ENCODE measurements at places on chromosomes 2 and 18.

DNA sequence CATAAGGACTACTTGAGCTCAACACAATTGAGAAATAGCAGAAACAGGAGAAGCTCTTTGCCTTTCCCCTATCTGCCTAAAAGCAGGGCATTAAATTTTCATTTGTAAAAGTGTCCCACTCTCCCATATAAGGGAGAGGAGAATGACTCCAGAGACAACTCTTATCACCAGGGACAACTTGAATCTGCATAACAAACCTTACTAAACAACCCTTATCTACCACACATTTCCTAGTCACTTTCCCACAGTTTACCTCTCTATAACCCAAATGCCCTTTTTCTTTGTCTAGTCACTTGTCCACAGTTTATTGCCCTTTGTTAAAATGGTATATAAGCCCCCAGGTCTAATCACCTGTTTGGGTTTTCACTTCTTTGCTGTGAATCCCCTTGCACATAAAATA, 37.5 kb upstream of the PPM1B start:
- DNase-seq, result no peak

- no peak for DNase-seq
Measured at GRCh38 chr2:23635442-23636340, 250.7 kb downstream of the KLHL29 start.

- no peak for DNase-seq
Measured at GRCh38 chr18:46338205-46338604, 234.0 kb downstream of the HAUS1 start.

- no peak for DNase-seq
Measured at GRCh38 chr18:46336278-46337111, 232.3 kb downstream of the HAUS1 start.

- no peak for DNase-seq
Measured at GRCh38 chr2:47274054-47274782, 119.1 kb upstream of the STPG4 start.

DNA sequence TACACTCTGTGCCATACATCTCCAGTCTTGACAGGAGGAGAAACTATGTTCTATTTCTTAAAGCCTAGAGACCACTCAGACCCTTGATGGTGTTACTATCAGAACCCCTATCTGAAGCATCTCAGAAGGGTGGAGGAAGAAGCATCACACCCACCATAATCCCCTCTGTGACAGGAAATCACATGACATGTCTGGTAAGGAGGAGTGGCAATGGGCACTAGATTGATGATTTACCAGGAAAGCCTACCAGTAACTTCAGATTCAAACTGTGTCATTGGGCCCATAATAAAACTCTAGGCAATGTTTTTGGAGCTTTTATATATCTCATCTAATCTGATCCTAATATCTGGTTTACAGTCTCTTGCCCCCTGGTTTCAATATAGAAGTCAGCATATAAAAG, 37.1 kb upstream of the C2orf66 start:
- no peak for DNase-seq

- DNase-seq, result no peak
Measured at GRCh38 chr2:55581874-55582547, 35.4 kb downstream of the PPP4R3B start.

GRCh38 chr2:45329045-45329677, 281.9 kb downstream of the SRBD1 start:
- DNase-seq, result no peak

DNA sequence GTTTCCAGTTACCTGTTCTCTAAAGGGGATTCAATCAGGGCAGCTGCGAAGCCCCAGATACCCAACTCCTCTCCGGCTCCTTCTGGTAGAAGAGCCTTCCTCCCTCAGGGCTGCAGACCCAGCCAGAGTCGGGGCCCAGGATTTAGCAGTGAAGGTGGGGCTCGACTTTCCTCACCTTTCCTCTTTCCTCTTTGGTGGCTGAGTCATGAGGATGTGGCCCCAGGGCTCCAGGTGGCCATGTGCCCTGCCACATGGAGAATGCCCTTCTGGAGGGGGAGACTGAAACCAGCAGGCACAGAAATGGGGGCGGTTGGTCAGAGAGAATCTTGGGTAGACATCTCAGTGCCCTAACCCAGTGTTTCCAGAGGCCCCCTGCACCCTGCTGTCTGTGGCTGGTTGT, 402.6 kb downstream of the NBAS start:
- no peak for DNase-seq

DNA sequence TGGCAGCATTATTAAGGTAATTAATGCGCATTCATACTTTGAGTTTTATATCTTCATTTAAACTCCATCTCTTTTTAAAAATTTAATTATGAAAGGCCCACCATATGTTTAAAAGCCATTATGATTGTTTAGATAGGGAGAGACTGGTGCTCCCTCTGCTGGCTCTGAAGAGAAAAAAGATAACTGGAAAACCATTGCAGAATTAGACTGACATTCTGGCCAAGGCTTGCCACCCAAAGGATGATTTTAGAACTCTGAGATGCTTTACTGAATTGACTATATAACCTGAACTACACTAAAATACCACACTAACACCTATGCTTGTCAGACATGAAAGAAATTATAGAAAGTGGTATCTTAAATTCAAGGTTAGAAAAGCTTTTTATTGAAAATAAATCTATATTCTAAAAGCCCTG, 127.6 kb upstream of the SPOPL start:
- DNase-seq, result no peak

DNA sequence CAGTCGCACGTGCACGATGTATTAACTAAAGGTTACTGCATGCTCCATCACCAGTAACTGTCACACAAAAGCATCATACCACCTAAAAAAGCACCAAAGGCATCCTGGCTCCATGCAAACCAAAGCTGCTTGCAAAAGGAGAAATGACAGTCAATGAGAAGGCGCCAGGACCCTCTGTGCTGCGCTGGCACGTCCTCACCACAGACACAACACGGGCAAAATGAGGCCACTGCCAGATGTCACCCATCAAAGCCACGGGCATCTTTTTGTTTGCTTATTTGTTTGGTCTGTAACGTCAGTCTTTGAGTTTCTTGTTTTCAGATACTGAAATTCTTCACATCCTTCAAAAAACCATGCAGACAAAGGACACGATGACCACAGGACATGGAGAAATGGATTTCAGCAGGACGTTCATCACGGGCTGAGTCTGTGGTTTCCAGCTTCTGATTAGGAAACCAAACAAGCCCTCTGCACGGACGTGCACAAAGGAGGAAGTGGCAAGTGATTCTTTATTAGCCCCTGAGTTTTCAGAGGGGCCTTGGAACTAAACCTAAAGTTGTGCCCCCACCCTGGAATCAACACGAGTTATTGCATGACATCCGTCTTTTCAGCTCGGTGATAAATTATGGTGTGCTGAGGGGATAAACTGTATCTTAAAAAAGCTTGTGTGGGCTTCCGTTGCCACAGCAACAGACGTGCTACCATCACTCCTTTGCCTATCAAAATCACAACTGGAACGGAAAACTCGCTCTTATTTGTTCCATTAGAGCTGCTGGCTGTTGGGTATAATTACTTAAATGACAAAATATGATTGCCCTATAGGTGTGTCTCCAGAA, 181.8 kb downstream of the EIPR1 start:
- DNase-seq, result no peak

DNA sequence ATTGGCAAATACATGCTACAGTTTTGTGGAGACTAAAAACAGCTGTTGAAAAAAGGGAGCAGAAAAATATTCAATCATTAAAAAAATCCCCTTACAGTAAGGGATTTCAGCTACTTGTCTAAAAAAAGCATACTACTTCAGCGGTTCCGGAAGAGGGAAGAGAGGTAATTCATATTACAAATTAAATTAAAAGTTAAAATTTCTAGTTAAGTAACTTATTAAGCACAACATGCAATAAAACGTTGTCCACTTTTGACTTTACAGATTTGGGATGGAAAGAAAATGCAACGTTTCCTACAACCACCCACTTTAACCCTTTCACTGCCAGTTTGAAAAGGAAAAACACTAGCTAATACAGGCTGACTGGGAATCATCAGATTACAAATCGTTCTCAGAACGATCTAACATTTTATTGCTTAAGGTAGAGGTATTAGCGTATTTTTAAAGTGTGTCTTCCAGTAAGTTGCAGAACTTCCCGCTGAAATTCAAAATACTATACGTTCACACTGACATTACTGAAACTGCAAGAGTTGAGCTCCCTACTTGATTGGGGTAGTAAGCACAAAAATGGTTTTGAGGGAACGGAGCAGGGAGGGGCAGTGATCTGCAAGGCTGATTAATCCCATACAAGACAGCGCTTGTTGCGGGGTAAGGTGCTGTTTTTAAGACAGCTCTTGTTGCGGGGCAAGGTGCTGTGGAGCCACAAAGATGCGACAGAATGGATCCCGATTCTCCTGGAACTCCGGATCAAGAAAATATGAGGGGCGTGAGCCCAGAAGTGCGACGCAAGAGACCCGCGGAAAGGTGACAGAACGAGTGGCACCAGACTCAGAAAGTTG, 743 bp downstream of the HADHA start:
- DNase-seq, result no peak

GRCh38 chr2:170782673-170783072, 12.5 kb downstream of the ERICH2 start:
- DNase-seq, result no peak

DNA sequence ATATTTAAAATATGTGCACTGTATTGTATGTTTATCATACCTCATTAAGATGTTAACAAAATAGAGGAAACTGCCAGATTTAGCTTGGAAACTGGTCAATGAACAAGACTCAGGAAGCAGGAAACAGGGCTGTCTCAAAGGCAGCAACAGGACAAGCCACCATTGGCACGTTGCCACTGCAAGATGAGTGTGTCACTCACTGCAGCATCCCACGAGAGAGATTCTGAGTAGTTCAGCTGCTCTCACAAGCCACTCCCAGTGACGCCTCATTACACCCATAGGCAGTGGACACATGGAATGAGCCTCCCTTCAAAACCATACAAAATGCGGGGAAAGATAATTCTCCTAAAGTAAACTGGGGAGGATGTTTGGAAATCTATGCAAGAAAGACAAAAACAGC, 181.9 kb upstream of the DLGAP1 start:
- DNase-seq, result no peak

GRCh38 chr2:56971383-56971974, 787.7 kb downstream of the CCDC85A start:
- DNase-seq, result no peak

DNA sequence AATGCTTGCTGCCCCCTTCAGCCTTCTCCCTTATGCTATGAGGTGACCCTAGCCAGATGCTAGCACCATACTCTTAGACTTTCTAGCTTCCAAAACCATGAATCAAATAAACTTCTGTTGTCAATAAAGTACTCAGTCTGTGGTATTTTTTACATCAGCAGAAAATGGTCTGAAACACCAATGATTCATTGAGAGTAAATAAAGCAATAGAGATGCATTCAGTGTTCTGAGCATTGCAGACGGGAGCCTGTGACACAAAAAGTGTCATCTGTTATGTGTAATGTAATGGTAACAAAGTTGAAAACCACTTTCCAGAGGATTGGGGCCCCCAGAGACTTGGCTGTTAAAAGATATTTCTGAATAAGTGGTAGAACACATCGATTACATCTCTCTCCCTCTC, 758.0 kb upstream of the NRXN1 start:
- DNase-seq, result no peak

DNA sequence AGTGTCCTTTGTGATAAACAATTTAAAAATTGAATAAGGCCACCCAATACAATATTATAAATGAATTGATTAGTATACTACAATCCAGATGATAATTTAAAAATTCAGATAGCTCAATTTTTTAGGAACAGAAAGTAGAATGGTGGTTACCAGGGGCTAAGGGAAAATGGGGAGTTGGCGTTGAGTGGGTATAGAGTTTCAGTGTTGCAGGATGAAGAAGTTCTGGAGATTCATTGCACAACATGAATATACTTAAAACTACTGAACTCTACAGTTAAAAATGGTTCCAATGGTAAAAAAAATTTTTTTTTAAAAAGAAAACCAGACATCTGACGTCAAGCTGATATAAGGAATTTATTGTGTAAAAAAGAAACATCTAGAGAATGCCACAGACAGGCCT, 20.9 kb downstream of the SLC39A6 start:
- DNase-seq, result no peak

DNA sequence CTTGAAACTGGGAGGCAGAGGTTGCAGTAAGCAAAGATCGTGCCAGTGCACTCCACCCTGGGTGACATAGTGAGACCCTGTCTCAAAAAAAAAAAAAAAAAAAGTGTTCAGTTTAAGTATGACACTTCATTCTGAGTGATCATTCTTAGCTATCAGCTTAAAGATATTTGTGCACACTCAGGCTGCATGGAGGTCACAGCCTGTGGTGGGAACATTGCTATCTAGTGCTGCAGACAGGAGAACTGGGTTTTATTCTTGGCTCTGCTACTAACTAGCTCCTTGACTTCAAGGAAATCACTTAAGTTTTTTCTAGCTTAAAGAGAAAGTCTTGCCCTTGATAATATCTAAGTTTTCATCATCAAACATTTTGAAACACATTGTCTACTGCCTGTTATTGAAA, 391.3 kb upstream of the CDH7 start:
- no peak for DNase-seq

DNA sequence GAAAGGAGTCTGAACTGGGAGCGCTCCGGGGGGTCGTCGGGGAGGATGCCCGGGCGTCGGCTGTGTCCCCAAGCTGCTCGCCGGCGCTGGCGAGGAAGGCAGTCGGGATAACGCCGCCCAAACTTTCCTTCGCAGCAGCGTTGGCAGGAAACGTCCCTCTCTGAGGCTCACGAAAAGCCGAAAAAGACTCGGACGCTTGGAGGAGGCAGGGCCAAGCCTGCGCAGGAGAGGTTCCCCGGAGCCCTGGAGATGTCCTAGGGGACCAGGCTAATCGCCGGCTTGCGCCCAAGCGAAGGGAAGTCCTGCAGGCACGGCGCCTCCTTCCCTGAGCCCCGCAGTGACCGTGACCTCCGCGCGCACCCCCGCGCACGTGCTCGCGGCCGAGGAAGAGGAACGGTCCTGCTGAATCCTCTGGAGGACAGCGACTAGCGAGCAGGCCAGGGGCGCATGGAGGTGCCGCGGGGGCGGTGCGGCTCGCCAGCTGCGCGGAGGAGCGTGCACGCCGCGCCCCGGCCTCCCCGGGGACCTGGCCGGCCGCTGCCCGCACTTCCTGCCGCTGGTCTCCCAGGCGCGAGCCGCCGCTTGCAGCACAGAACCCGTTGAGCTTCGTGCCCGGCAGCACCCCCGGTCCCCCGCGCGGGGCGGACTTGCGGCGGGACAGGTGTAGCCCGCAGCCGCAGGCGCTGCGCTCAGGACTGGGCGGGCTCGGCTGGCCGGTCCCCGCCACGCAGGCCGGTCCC, at the start of gene SH3RF3:
Gene SH3RF3 (plus strand): TSS at position 590 of the 740 bp plus-strand sequence.
- no peak for DNase-seq

DNA sequence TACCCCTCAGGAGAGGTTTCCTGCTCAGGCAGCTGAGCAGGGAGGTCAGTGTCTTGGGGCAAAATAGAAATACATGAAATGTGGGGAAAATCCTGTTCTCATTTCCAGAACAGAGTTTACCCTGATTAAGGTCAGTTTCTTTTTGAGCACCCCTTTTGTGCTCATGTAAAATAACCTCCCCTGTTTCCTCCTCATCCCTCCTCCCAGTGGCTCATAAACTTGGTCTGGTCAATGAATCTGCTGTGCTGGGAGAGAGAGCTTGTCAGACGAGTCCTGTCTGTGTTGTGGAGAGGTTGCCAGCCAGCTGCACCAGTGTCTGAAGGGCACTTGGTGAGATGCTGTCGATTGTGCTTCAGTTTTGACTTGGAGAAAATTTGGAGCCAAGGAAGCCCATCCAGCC, 48.6 kb downstream of the NTSR2 start:
- no peak for DNase-seq
